ENCODE measurements at places on chromosomes 5 and 9.

- no peak for DNase-seq
Observed at GRCh38 chr9:8651070-8651845, 851.7 kb upstream of the DMAC1 start.

GRCh38 chr9:129586245-129586644 lies 34.7 kb downstream of the C9orf50 start:
- no peak for DNase-seq

GRCh38 chr9:136024696-136025316 lies 63.6 kb upstream of the UBAC1 start:
- DNase-seq, result no peak

- no peak for DNase-seq
Observed at GRCh38 chr5:29758986-29759421, 1434.5 kb upstream of the CDH6 start.

GRCh38 chr9:88980740-88981203 lies 10.5 kb upstream of the S1PR3 start:
- DNase-seq, result no peak

GRCh38 chr9:117720066-117720465 lies 15.9 kb downstream of the TLR4 start:
- DNase-seq, result no peak

DNA sequence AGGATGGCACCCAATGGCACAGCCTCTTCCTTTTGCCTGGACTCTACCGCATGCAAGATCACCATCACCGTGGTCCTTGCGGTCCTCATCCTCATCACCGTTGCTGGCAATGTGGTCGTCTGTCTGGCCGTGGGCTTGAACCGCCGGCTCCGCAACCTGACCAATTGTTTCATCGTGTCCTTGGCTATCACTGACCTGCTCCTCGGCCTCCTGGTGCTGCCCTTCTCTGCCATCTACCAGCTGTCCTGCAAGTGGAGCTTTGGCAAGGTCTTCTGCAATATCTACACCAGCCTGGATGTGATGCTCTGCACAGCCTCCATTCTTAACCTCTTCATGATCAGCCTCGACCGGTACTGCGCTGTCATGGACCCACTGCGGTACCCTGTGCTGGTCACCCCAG lies 25.4 kb downstream of the HRH2 start:
- no peak for DNase-seq

DNA sequence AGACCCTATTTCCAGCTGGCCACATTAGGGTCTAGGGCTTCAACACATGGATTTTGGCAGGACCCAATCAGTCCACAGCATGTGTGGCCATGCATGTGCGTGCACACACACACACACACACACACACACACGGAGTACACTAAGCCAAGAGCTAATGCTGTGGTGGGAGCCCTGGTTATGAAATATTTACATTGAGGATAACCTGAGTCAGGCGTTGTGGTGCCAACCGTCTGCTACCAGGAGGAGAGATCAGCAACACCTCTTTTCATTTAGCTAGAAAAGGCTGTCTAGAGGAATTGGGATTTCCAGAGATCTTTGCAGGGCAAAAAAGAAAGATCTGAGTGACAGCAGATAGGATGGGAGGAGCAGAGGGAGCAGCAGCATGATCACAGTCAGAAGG lies 141.5 kb downstream of the TRPM3 start:
- DNase-seq, result no peak

- no peak for DNase-seq
Observed at GRCh38 chr9:35079041-35079425, 709 bp downstream of the FANCG start.

GRCh38 chr9:113876151-113876992 lies at the start of gene ZNF618:
ZNF618 (plus strand) TSS chr9:113876309; CDS start chr9:113876381, 72 bp downstream.
- peak; percentile 37 for DNase-seq

GRCh38 chr5:171483551-171484135 lies 64.2 kb downstream of the FGF18 start:
- DNase-seq, result no peak

- no peak for DNase-seq
Observed at GRCh38 chr5:93220431-93220830, 360.6 kb downstream of the NR2F1-AS1 start.

GRCh38 chr9:134364391-134365114 lies 38.3 kb downstream of the RXRA start:
- DNase-seq, result no peak

DNA sequence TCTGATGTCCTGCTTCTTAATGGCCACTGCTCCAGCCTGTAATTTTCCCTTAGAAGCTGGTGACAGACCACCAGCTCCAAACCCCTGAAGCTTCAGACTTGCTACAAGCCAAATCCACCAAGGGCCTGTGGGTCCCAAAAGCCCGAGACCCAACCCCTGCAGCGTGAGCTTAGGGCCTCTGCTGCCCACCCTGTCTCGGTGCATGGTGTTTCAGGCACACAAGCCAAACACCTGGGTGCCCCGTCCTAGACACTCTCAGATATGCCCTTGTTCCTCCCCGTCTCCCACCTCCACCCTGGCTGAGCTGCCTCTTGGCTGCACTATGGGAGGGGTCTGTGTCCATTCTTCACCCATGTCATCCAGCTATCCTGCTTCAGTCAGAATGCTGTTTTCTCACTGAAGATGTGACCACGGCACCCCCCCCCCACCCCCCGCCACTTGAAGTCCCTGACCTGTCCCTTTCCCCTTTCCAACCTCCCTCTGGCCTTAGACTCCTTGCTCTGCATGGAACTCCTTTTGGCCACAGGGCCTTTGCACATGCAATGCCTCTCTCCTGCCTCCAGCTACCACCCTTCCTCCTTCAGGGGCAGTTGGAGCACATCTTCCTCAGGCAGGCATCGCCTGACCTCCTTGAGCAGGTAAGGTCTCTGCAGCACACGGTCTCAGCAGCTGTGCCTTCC lies 55.8 kb downstream of the ZNF354C start:
- no peak for DNase-seq

DNA sequence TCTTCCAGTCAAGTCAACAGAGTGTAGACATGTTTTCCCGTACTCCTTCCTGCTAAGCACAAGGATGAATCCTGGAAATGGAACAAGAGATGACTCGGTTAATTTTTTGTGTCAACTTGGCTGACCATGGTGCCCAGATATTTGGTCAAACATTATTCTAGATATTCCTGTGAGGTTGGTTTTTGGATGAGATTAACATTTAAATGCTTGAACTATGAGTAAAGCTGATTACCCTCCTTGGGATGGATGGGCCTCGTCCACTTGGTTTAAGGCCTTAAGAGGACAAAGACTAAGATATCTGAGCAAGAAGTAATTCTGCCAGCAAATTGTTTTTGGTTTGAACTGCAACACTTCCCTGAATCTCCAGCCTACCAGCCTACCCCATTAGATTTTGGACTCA lies 338.1 kb upstream of the MSX2 start:
- no peak for DNase-seq

DNA sequence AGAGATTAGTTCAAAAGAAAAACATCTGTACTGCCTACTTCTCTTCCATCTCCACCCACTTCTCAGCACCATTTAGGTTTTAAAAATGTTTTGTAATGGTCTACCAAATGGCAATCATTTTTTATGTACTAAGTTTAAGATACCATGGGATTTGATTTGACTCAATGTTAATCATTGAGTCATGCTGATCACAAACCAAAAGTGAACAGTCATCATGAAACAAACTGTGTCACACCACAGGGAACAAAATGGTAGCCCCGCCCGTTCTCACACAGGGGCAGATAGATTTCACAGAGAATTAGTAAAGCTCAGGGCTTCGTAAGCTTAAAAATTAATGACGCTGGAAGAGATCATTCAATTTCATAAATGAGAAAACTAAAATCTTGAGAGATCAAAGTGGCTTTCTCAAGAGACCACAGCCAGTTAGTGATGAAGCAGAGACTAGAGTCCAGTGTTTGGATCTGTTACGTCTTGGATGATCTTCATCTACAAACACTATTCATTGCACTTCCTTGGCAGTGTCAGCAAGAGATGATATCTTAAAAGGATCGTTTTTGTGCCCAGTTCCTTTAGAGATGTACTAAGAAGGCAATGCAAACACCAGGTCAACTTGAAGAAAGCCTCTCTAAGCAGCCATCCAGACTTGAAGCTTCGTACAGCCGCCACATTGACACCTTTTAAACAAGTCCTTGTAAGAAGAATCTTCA lies 33.9 kb upstream of the TRIO start:
- DNase-seq, result no peak

Data from neural crest cell (in vitro differentiated cells).